GM12878 (cell line): ENCODE measurements at places on chromosomes 12 and 14. TPM values are rescaled to one million over a fixed set of nuclear protein-coding genes. Genes with fewer than 3 reads are reported as not detected.

DNA sequence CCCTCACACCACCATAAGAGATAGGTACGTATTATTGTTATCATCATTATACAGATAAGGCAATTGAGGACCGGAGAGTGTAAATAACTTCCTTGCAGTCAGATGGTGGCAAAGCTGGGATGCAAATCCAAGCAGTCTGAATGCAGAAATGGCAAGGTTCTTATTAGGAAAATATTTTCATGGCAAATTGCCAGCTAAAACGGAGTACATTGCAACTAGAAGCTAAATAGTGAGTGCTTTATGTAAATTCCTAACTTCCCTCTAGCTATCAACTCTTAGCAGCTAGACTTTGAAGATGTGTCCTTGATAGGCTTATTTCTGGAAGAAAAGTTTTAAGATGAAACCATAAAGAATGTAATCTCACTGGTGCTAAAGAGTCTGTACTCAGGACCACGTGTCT is 323.9 kb upstream of the DIO2 start:
- no peaks in the 10 kb centered on the region for H3K4me1 ChIP-seq
- no peaks in the 10 kb centered on the region for H3K27me3 ChIP-seq
- H3K36me3 ChIP-seq = no peaks in the 10 kb centered on the region
- no peak overlapping the region for H3K4me3 ChIP-seq

DNA sequence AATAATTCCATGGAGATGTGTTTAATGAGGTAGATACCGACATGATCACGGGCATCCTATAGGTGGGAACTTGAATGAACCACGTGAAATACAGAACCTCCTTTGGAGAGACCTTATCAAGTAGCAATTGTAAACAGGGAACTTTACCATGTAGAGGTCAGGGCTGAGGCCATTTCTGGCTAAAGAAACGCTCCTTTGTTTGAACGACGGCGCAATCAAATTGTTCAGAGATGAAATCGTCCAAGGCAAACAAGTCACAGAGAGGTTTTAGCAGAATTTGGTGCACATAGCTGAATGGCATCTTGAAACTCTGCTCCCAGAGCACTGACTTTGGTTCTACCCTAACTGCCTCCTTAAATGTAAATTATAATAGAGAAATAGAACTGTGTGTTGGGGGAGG is 9.8 kb downstream of the PRIMA1 start:
- no peak overlapping the region for H3K4me3 ChIP-seq
- no peak overlapping the region for H3K27ac ChIP-seq
- no peak for DNase-seq

GALNT9 gene
- total RNA-seq = not detected in 2 replicates

DNA sequence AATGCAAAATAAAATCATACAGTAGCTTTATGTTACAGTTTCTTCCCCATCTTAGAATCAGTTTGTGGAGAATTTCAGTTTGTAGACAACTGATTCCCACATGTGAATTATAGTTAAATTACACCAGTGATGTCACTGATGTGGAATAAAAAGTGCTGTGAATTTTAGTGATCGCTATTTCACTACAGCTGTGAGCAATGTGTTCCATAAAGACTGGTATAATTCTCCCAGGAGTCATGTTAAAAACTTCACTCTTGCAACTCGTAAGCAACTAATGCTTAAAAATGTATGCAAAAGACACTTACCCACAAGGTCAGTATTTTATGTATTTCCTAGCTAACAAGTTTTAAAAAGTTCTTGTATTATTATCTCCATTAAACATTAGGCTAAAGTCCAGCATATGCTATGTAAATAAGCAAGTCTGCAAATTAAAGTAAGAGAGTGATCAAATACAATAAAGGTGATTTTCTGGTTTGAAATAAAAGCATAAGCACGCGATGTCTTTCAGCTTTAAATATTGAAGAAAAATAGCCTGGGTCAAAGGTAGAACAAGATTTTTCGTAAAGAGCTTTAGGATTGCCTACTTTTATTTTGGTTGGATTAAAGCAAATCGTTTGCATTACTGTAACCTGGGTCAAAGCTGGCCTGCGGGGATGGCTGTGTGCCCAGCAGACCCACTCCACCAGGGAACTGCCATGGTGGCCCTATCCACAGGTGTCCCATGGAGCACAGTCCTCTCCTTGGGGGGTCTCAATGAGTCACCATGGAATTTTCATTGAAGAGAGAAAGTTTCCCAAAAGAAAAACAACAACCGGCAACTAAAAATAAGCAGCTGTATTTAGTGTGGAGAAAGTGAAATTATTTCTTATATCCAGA is 12.7 kb upstream of the LRIG3 start:
- H3K27ac ChIP-seq = no peak overlapping the region
- no peaks in the 10 kb centered on the region; the same call in 1 of the 2 replicates for H3K27me3 ChIP-seq
- no peaks in the 10 kb centered on the region for H3K4me1 ChIP-seq
- H3K4me3 ChIP-seq = no peak overlapping the region
- no peak for DNase-seq
